ENCODE measurements at places on chromosomes 2 and 18.

- DNase-seq: no peak
These were observed 192.1 kb upstream of the CXCR4 start for GRCh38 chr2:136310005-136310495.

- DNase-seq: no peak
These were observed 12.3 kb downstream of the CROCC2 start for GRCh38 chr2:240918258-240919091.

GRCh38 chr2:72998234-72998651 lies 73.3 kb downstream of the SFXN5 start:
- no peak for DNase-seq

- DNase-seq: no peak
These were observed 27.0 kb downstream of the FOSL2 start for GRCh38 chr2:28419443-28420270.

DNA sequence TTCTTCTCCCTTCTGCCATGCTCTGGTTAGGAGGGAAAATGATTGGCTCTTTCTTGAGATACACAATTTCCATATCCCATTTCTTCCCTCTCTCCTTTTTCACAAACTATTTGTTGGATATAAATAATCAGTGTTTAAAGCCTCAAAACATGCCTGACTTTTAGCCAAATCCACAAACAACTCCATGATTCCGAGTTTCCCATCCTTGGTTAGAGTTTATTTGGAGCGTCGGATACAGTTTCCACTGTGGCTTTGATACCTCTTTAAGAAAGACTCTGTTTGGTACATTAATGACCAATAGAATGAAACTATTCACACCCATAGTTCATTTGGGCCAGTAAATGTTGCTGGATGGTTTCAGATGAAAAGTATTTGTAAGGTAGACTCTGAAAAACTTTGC lies 5.9 kb upstream of the FHL2 start:
- DNase-seq: no peak

- no peak for DNase-seq
These were observed 115.4 kb upstream of the HS6ST1 start for GRCh38 chr2:128433911-128434550.

GRCh38 chr2:217069263-217070042 lies 209.6 kb upstream of the TNP1 start:
- no peak for DNase-seq

DNA sequence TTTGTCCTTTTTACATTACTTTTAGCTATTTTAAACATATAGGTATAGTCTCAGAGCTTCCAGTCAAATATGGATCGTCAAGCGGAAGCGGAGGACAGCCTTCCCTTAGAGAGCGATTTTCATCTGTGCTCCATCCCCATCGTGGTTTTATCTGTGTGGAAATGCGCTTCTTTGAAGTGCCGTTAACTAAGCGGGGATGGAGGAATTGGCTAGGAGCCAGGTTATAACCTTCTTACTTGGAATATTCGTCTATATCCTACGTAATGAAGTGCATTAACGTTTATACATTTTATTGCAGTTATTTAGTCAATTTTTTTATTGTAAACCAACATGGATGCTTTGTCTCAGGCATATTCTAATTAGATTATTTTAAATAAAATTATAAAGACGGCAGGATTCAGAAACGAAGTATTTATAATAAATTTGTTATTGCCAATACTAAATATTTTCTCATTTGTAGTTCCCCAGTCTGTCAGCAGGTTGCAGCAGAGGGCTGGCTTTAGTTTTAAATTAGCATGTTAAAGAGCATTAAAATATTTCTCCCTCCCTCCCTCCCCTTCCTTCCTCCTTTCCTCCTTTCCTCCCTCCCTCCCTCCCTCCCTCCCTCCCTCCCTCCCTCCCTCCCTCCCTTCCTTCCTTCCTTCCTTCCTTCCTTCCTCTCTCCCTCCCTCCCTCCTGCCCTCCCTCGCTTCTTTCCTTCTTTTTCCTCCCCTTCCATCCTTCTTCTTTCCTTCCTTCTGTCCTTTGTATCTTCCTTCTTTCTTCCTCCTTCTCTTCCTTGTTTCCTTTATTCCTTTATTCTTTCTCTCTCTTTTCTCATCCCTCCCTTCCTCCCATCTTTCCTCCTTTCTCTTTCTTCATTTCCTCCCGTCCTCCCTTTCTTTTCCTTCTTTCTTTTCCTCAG lies 80.6 kb upstream of the DOCK10 start:
- DNase-seq: peak; percentile 26

DNA sequence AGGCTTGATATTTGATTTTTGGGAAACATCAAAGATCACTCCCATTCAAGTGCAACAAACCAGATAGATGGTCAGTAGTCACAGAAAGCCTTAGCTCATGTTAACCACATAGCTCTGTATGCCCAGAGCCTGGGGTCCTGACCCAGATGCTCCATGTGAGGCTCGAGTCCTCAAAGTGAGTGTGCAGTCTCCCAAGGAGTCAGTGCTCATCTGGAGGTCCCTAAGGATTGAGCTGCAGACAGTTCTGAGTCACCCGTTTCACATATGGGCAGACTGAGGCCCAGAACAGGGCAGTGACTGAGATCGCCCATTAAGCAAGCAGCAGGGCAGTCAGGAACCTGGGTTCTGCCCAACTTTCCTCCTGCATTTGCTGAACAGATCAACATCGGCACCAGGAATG lies 9.2 kb downstream of the TMEM37 start:
- DNase-seq: no peak

DNA sequence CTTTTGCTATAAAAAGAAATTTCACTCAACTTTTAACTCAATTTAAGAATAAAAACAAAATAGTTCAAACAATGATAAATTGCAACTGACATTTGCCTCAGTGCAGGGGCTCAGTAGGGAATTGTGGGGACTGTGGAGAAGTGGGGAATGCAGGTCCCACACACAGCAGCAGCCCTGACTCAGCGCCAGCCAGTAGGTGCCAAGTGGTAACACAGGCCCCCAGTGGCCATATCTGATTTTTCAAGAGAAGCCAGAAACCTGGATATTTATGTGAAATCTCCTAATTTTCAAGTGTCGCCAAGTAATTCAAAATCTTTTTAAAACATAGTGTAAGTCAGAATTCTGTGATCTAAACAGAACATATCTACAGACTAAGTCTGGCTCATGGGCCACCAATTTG lies 186.3 kb downstream of the EN1 start:
- DNase-seq: no peak

- DNase-seq: no peak
These were observed 344.9 kb downstream of the DCDC2C start for GRCh38 chr2:4047961-4048891.

GRCh38 chr2:62410015-62410453 lies 96.0 kb downstream of the TMEM17 start:
- no peak for DNase-seq

DNA sequence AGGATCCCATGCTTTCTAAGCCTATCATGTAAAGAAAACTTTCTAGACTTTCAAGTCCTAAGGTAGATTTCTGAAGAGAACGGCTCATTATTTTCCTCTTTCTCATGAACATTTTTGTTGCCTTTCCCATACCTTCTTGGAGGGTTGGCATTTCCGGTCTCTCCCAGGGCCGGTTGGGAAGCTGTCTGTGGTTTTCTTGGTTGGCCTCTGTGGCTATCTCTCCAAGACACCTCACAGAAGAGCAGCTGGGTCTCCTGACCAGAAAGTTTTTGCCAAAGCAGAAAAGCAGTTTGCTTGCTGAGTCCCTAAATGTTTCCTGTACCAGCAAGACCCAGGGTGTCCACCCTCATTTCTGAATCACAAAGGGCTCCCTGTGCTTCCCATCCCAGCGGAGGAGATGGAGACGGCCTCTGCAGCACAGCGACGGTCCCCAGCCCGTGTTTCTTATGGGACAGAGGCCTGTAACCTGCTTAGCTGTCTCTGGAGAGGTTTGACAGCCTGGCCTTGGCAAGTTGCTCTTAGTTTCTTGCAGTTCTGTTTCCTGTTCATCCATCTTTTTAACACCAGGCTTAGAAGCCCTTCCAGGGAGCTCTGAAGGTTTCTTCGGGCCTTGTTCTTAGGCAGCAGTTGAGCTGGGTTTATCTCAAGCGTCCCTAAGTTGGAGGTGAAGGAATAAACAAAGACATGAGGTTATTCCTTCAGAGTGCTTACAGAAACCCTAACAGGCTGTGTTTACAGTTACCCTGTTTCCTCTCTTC lies 39.8 kb downstream of the GREB1 start:
- no peak for DNase-seq

DNA sequence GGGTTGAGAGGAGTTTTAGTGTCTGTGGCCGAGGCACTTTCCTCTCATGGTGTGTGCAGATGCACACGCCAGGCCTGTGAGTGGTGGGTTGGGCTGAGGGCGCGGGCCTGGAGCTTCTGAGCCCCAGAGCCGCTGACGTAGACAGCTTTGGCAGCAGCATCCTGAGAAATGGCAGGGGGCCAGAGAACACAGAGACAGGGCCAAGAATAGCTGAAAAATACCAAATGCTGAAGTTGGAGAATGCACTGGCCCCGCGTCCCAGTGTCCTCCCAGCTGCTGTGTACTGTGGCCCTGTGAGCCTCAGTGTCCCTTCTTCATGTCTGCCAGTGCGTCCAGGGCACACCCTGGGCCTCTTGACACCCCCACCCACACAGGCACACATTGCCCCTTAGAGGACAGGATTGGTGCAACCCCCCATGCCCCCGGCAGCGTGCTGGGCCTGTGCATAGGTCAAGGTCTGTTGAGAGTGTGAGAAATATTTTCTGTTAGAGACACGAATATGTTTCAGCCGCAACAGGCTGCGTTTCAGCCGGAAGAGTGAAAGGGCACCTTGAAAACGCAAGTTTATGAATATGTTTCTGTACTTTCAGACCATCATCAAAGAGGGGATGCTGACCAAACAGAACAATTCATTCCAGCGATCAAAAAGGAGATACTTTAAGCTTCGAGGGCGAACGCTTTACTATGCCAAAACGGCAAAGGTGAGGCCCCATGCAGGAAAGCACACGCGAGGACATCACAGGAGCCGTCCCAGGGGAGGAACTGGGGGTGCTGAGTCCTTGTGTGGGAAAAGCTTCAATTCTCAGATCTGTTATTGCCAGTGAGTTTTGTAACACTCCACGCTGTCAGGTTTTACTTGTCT lies 33.6 kb downstream of the DGKD start:
- no peak for DNase-seq

- no peak for DNase-seq
These were observed 16.9 kb downstream of the SLC66A2 start for GRCh38 chr18:79934311-79935097.

DNA sequence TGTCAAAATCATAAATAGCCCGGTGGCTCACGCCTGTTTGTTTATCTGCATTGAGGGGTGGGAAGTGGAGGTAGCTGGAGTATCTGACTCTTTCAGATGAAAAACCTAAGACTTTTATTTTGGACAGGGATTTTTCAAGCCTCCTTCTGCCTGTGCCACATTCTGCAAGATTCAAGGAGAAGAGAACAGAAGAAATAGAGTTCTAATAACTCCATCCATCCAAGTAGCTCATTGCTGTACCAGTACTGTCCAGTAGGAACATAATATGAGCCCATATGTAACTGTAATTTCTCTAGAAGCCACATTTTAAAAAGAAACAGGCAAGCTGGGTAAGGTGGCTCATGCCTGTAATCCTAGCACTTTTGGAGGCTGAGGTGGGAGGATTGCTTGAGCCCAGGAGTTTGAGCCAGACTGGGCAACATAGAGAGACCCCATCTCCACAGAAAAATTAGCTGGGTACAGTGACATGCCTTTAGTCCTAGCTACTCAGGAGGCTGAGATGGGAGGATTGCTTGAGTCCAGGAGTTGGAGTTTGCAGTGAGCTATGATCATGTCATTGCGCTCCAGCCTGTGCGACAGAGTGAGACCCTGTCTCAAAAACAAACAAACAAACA lies 35.4 kb upstream of the NT5DC4 start:
- DNase-seq: no peak

- DNase-seq: no peak
These were observed 165.0 kb downstream of the ANKRD44 start for GRCh38 chr2:197145471-197146056.

DNA sequence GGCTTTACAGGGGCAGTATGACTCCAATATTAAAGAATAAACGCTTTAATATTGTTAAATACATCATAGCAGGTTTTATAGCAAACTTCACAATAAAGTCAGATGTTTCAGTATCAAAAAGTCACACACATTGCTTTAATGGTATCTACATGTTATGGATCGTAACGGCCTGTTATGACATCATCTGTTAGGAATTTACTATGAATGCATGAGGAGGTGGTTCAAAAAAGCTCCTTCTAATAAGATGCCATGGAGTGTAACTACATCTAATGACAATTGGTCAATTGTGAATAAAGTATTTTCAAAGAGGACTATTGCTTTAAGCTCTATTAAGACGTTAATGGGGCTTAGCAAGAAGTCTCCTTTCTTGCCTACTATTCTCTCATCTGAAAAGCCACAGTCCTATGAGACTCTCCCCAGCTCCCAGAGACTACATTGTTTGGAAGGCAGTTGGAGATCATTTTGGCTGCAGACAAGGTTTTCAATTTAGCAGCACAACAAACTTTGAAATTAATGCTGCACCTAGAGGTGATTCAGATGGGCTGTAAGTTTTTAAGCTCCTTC lies 300.7 kb upstream of the MEIS1 start:
- DNase-seq: no peak

DNA sequence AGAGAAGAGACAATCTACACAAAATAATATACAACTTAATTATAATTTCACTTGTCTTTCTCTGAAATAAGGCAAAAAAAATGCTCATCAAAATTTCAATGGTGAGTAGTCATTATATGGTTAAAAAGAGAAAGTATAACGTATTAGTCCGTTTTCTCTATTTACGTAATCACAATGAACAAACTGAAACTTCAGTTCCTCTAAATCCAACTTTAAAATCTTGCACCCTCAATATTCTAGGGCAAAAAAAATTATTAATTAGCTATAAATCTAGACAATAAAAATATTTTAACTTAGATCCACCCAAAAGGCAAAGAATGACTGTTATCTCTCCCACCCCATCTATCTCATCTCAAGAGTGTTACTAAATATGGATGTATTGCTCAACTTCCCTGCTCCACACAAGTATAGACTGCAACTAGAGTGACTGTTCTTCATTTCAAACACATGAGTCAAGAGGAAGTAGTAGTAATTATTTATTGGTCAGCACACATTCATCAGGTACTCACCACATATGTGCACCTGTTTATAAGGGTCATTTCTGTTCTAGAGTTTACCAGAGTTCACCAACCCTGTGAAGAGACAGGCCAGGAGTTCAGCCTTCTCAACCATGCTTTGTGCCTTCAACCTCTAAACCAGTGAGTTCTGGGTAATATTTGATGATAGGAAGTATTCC lies 36.4 kb downstream of the STK39 start:
- DNase-seq: no peak

GRCh38 chr18:2699001-2699400 lies 43.5 kb downstream of the SMCHD1 start:
- DNase-seq: no peak
